ENCODE measurements at places on chromosomes 6 and 20.

DNA sequence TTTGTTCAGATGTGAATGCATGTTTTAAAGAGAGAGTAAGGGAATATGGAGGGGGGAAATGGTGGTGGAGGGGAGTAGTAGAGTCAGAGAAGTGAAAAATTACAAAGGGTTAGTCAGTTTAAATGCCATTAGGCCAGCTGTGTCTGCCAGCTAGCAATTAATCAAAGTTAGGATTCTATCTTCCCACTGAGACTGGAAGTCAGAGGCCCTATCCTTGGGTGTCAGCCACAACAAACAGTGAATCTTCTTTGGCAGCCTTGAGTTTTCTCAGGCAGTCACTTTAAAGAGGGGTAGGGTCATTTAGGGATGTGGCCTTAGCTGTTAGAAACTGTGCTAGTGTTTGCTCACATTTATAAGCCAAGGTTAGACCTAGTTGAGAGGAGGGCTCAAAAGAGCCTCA is 120.5 kb upstream of the BTBD3 start:
- no peak for DNase-seq

- no peak for DNase-seq
These were observed at the start of gene GCNT2 for GRCh38 chr6:10521104-10521808. Gene GCNT2, plus strand, starts transcription at chr6:10521351. Its CDS starts 7,561 bp downstream, at chr6:10528912.

DNA sequence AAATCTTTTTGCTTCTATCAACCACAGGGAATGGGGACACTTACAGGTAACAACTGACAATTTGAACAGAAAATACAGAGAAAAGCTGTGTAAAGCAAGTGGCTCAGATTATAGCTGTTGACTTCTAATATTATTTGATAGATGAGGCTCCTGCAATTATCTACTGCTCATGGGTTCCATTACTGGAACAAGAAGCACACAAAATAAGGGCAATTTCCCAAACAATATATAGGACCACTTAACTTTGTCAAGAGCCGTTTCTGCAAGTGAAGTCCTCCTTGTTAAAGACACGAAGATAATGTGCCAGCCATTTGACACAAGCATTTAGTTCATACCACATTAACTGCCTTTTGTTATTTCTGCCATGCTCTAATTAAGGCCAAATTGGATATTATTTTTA is 315.5 kb upstream of the ARID1B start:
- DNase-seq, result no peak

- DNase-seq, result no peak
These were observed 36.6 kb downstream of the MOCS1 start for GRCh38 chr6:39897698-39898097.

- no peak for DNase-seq
These were observed 62.7 kb upstream of the BMP5 start for GRCh38 chr6:55937951-55938690.

- DNase-seq, result peak; percentile 79
These were observed 140.8 kb upstream of the CARMIL1 start for GRCh38 chr6:25138233-25138933.

- no peak for DNase-seq
These were observed 83.4 kb downstream of the TFAP2A start for GRCh38 chr6:10331334-10331968.

GRCh38 chr20:58135441-58136148 is 92.9 kb downstream of the ANKRD60 start:
- DNase-seq, result peak; percentile 37

GRCh38 chr6:91094341-91094740 is 507.5 kb upstream of the MAP3K7 start:
- no peak for DNase-seq

DNA sequence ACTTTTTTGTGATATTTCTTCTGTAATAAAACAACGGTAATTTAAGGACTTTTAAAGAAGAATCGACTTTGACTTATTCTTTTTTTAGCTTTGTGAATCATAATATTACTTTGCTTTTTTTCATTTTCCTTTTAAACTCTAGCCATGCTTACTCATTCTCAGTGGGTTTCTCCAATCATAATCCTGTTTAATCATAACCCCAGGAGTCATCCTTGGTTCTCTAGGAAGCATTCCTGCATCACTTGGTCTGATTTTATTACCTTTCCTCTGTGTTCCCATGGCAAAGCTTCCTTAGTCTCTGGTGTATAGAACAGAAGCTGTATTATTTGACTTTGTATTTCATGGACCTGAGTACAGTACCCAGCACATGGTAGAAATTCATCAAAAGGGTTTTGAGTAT is 223.5 kb downstream of the CDKAL1 start:
- DNase-seq, result no peak

DNA sequence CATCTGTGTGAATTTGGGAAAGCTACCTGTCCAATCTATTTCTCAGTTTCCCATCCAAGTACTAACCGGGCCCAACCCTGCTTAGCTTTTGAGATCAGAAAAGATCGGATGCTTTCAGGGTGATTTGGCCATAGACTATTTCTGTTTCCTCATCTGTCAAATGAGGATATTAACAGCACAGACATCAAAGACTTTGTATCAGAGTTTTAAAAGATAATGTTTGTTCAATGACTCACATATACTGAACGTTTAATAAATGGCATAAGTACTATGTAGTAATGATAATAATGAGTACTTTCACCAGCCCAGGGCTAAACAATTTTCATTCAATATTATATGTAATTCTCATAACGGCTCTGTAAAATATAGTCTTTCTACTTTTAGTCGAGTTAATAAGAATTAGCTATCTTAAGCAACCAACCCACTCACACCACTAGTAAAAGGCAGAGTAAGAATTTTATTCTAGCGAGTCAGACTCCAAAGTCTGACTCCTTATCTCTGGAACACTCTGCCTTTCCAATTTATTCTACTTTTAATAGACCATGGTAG is 216.5 kb downstream of the ARHGAP18 start:
- DNase-seq, result no peak

GRCh38 chr20:10466325-10466724 is 31.2 kb downstream of the SLX4IP start:
- DNase-seq, result no peak

GRCh38 chr20:41050361-41051008 is 21.9 kb downstream of the TOP1 start:
- no peak for DNase-seq

DNA sequence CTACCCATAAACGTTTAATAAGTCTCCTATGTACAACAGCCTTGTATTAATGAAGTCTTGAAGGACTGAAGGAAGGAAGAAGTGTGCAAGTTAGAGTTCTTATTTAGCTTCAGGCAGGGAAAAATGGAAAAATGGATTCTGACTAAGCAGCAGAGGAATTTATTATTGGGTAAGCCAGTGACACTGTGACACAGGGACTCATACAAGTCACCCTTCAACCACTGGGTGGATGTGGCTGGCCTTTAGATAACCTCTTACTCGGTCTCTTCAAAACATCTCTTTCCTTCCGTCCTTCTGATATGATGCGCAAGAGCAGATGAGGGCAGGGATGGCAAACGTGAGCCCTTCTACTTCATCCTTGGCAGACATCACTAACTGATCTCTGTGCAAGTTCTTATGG is 145.6 kb downstream of the DHX35 start:
- no peak for DNase-seq

DNA sequence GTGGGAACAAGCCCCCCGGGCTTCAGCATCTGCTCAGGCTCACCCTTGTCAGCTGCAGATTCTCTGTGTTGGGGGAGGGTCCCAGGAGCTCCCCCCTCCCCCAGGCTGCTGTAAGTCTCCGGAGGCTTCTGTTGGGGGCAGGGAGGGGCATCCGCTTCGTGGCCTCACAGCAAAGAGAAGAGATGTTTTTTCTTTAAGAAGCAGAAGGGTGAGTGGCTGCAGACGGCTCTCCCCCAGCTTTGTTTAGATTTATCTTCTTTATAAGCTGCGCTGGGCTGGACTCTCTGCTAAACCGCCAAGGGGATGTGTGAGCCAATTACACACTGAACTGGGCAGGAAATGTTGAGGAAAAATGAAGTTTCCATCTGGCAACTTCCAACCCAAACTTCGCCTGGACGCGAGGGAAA is 48.7 kb upstream of the GATA5 start:
- no peak for DNase-seq

- no peak for DNase-seq
These were observed 154.6 kb upstream of the ARG1 start for GRCh38 chr6:131418441-131418840.

DNA sequence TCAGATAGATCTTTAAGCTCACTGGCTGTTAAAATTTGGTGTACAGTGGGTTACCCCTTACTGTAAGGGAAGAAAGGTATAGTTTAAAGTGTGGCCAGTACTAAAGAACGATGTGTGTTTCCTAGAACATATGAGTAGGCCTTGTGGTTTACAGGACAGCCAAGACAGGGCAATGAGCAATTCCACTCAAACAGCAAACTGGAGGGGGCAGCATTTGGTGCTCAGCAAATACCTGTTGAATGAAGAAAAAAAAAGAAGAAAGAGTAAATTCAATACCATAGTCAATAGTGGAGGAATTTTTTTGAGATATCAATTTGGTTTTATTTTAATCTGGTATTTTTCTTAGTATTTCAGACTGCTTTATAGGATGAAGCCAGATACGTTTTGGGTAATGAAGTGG is 3.8 kb upstream of the NCOA5 start:
- no peak for DNase-seq

DNA sequence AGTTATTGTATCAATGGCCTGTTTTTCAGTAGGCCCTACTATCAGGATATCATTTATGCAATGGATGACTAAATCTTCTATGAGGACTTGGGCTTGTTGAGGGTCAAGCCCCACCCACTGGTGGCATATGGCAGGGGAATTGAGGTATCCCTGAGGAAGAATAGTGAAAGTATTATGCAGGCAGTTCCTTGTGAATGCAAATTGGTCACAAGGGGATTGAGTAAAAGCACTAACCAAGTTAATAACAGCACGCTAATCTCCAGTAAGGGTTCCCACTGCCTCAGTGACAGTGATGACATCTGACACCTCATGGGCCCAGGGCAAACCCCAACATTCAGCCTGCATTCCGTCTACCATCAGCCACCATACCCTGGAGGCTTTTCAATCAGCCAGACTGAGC is 14.9 kb downstream of the BPIFA1 start:
- no peak for DNase-seq

DNA sequence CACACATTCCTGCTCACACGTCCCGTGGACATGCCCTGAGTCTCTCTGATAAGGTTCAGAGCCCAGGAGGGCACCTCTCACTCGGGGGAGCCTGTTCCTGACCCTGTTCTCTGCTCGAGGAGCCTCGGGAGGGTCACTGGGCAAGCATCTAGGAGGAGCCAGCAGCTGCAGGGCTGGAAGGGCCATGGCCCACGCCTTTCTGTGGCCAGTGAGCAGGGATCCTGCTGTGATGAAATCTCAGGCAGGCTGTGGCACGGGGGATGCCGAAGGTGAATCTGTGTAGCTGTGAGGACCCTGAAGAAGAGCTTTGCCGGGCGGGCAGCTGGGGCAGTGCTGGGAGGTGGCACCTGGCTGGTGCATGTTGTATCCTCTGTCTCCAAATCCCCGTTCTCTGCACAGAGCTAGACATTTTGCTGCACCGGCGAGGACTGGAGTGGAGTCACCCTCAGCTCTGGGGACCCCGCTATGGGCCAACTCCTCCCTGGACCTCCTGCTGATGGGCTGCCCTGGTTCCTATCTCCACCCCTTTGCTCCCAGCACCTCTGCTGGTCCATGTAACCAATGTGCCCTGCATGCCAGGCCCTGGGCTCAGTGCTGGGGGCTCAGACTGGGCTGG is 7.1 kb upstream of the NPBWR2 start:
- no peak for DNase-seq

- no peak for DNase-seq
These were observed 95.0 kb upstream of the SIRPA start for GRCh38 chr20:1800180-1800579.

DNA sequence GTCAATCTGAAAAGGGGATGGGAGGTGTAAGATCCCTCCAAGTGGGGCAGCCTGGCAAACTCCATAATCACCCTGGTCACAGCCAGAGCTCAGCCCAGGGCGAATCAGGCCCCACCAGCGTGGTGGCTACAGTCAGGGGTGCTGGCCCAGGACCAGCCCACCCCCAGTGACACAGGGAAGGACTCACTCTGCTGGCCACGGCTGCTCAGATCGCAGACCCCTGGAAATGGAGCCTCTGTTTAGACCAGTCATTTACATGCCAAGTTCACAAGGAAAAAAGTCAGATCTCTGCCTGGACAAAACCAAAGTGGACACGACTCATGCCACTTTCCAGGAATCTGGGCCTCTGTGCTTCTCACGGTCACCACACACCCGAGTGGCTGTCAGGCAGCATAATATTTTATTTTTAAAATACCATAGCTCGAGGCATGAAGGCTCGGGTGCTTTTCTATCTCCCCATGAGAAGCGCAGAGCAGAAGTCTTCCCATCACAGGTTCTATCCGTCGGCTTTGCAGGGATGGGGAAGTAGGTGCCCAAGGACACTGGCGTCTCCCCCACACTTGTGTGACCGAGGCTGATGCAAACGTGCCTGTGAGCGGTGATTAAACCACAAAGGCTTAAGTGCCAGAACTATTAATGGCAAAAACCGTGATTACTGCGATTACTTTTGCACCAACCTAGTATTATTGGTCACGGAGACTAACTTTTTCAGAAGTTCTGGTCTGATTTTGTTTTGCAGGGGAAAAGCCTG is 13.0 kb downstream of the PXDC1 start:
- DNase-seq, result no peak

DNA sequence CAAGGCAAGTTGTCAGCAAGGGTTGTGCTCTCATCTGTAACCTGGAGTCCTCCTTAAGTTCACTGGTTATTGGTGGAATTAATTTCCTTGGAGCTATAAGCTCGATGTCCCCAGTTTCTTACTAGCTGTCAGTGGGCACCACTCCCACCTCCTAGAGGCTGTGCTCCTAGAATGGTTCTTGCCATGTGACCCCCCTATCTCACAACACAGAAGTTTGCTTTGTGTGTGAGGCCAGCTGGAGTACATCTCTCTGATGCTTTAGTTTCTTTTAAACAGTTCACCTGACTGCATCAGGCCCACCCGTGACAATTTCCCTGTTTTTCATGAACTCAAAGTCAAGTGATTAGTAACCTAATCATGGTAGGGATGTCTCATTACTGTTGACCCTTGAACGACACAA is 179.1 kb upstream of the SCGN start:
- DNase-seq, result no peak

GRCh38 chr6:73123632-73124329 is 101.5 kb downstream of the KHDC1L start:
- no peak for DNase-seq

DNA sequence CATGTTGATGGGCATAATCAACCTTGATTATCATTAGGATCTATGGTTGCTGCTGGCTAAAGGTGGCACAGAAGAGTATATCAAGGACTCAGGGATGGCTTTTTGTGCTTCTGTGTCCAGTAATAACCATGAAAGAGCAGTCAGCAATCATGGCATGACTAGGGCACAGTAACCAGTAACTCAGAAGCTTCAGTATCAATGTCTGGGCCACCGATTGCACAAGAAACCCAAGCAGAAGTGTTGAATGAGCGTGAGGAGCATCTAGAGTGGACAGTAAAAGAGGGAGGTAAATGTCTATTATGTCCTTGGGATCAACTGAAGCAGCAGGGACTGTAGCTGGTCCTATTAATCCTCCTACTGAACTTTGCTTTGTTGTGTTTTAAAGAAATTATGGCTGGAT is 81.5 kb upstream of the F13A1 start:
- DNase-seq, result no peak
